ENCODE measurements at places on chromosomes 3 and 15. TPM values are rescaled to one million over a fixed set of nuclear protein-coding genes. Genes with fewer than 3 reads are reported as not detected.
A peak's percentile ranks its signal among the peaks of the same experiment; 100 is the strongest.

DNA sequence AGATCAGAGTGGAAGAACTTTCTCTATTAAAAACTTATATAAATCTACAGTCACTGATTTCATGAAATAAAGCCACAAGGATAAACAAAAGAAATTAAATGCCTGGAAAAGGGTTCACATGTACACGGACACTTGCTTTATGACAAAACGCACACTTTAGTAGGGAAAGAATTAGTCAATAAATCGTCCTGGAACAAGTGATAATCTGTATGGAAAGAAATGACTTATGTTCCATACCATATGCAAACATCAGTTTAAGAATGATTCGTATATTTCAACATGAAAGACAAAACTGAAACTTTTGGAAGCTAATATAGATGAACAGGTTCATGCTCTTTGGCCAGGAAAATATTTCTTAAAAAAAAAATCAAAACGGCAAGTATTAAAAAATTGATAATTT lies 40.2 kb downstream of the MEF2A start:
- H3K4me1 ChIP-seq: peaks cover 7% of the 10 kb centered on the region
- H3K27ac ChIP-seq: no peak overlapping the region
- H3K36me3 ChIP-seq: no peaks in the 10 kb centered on the region
- no peak for DNase-seq
- no peaks in the 10 kb centered on the region for H3K27me3 ChIP-seq
- no peak overlapping the region for H3K4me3 ChIP-seq

DNA sequence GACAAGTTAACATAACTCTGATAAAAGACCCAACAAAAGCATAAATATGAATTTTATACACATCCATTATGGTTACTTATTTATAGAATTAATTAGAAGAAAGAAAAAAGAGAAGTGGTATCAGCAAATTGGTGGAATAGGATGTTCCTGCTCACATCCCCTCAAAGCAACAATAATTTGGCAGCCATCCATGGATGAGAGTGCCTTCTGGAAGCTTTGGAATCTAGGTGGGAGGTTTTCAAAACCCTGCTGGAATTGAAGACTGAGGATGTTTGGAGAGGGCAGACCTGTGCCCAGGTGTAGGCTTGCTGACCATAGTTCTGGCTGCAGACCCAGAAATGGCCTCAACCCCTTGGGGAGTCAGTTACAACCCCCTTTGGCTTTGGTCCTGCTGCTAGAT lies 91.2 kb downstream of the EDEM1 start:
- no peak overlapping the region for H3K27ac ChIP-seq
- no peak for DNase-seq
- H3K27me3 ChIP-seq: no peaks in the 10 kb centered on the region
- H3K4me3 ChIP-seq: no peak overlapping the region

DNA sequence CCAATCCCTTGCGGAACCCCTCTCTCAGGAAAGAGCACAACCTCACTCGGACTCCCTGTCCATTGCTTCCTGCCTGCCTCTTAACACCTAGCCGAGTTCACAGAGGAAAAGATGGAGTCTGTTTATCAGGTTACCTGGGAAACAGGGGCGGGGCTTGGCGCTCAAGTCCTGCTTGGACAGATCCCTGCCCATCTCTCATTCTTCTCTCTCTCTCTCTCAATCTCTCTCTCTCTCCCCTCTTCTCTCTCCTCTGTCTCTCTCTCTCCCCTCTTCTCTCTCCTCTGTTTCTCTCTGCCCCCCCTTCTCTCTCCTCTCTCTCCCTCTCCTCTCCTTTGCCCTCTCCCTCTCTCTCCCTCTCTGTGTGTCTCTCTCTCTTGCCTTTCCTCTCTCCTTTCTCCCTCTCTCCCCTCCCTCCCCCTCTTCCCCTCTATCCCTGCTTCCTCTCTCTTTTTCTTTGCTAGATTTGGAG lies at the start of gene EFHB:
Gene EFHB, minus strand, starts transcription at position 120 of the 469 bp plus-strand sequence. CDS start 199 bp downstream, outside the sequence.
- H3K27ac ChIP-seq: no peak within 1 kb of the TSS
- no peaks in the 10 kb centered on the region for H3K4me1 ChIP-seq
- peak; percentile 65 for DNase-seq
- no peaks in the 10 kb centered on the region for H3K27me3 ChIP-seq
- H3K36me3 ChIP-seq: no peaks in the 10 kb centered on the region
- no peak within 1 kb of the TSS for H3K4me3 ChIP-seq

The GCNT3 gene
- 1.3 TPM for total RNA-seq

The TMEM212 gene
- total RNA-seq: not detected

The MOBP gene
- total RNA-seq: not detected

The SMAD6 gene
- total RNA-seq: 25.4 TPM

The USP50 gene
- not detected for total RNA-seq

Data from body of pancreas (tissue), 4 donors.